Effector CD4-positive, alpha-beta T cell (primary cell): ENCODE measurements at places on chromosomes 5 and 9.

GRCh38 chr5:72214168-72214567 is 105.9 kb downstream of the MRPS27 start:
- no peak for DNase-seq

GRCh38 chr5:178388386-178389025 is 155.9 kb upstream of the PHYKPL start:
- DNase-seq: no peak

GRCh38 chr5:150245111-150245789 is 44.3 kb downstream of the CAMK2A start:
- no peak for DNase-seq

GRCh38 chr5:172276214-172276613 is 7.3 kb downstream of the UBTD2 start:
- DNase-seq: no peak
